Activated T-helper 1 cell treated with Interleukin-2 at 50 U/mL for 16 hours (primary cell): ENCODE measurements at places on chromosomes 6 and 20.

GRCh38 chr6:37047689-37048402 lies 42.4 kb downstream of the FGD2 start:
- DNase-seq: no peak

DNA sequence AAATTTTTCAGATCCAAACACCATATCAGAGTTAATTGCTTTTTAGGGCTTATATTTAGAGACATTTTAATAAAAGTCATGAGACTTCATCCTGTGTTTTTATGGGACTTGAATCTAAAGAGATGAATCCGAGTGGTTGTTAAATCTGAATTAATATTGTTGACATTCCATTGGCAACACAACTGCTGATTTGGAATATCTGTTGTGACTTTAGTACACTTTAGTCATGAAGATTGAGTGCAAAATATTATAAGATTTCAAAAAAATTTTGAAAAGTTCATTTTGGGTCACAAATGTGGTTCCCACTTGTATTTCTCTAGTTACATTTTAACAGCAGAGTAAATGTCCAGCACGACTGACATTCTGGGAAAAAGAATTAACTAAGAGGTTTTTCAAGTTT lies 442.7 kb upstream of the HSF2 start:
- DNase-seq: no peak

- DNase-seq: no peak
These were observed 39.4 kb downstream of the ZBTB46 start for GRCh38 chr20:63791497-63792156.

GRCh38 chr6:42125231-42125630 lies 17.2 kb downstream of the C6orf132 start:
- no peak for DNase-seq

- DNase-seq: no peak
These were observed 100.0 kb downstream of the SLC35B3 start for GRCh38 chr6:8335381-8335780.

DNA sequence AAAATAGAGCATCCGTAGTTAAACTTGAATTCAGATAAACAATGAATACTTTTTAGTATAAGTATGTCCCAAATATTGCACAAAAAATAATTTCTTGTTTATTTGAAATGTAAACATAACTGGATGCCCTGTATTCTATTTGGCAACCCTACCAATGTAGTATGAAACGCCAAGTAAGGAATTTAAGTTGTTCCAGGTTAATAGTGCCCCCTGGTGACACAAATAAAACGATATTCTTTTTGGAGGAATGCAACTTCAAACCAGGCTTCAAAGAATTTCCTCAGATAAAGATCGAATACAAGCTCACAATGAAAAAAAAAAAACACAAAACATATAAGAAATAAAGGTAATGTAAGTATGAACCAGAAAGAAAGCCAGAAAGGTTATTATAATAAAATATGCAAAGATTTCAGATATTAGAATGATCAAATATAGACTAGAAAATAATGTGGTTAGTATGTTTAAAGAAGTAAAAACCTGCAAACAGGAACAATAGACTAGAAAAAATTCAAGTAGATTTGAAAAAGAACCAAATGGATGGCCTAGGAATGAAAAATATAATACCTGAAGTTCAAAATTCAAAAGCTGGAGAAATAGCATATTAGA lies 18.4 kb upstream of the AKAP7 start:
- DNase-seq: no peak

- no peak for DNase-seq
These were observed 88.6 kb downstream of the ERMARD start for GRCh38 chr6:169839898-169840631.

DNA sequence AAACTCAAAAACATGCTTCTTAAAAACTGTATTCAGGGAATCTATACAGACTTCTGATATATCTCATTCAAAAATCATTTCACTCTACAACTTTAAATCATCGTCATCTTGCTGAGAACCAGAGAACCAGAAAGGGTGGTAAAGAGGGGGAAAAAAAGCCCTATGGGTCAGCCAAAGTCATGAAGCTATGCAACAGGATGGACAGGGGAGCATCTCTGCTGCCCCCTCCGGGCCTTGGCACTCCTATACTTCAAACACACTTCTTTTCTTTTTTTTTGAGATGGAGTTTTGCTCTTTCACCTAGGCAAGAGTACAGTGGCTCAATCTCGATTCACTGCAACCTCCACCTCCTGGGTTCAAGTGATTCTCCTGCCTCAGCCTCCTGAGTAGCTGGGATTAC lies 73.5 kb upstream of the NFATC2 start:
- DNase-seq: no peak

DNA sequence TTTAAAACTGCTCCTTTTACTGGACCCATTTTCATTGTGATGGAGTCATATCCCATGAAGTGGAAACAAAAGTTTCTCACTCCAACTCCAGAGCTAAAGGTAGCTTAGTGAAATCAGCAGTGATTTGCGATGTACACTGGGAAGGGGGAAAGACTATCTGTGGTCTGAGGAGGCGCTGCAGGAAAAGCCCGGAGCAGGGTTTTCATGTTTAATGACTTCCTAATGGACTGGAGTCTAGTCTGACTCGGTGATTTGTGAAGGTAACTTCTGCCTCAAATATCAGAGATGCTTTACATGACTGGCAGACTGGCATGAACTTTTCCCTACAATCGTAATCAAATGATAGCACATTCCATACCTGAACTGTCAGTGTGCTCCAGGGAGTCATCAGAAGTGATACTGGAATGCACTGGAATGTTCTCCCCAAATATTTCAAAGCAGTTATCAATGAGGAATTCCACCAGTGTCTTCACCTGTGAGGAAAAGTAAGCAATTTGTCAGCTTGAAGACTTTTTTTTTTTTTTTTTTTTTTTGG lies 7.0 kb downstream of the TAGAP start:
- no peak for DNase-seq

DNA sequence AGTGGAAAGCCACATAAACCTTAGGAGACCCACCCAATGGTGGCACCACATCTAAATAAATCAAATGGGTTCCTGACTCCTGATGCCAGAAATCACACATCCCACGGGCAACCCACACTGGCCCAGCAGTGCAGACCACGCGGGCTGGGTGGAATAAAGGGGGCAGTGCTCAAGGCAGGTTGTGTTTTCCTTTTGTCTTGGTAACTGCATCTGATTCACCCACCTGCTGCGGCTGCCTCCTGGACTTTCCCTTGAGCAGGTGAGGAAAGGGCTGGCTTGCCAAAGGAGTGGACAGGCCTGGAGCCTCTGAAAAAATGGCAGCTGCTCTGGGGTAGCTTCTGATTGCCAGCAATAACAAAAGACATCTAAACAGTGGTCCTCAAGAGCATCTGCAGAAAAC lies 119.5 kb upstream of the KCNK16 start:
- DNase-seq: no peak

GRCh38 chr6:83868639-83869038 lies 9.2 kb downstream of the CYB5R4 start:
- DNase-seq: no peak

DNA sequence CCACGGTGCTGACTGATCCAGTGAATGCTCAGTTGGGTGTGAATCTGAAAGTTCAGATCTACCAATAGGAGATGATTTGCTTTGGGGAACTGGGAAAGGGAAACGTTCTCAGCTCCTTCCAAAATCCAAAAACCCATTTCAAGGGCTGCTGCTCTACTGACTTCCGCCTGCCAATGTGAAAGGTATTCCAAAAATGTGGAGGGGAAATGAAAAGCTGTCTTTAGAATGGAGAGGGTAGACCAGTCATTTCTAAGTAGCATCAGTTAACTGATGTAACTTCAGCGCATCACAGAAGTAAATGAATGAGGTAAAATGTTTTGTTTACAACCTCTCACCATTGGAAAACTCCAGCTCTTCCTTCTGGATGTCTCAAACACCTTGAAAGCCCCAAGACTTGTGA lies 19.6 kb upstream of the EYA2 start:
- DNase-seq: no peak

DNA sequence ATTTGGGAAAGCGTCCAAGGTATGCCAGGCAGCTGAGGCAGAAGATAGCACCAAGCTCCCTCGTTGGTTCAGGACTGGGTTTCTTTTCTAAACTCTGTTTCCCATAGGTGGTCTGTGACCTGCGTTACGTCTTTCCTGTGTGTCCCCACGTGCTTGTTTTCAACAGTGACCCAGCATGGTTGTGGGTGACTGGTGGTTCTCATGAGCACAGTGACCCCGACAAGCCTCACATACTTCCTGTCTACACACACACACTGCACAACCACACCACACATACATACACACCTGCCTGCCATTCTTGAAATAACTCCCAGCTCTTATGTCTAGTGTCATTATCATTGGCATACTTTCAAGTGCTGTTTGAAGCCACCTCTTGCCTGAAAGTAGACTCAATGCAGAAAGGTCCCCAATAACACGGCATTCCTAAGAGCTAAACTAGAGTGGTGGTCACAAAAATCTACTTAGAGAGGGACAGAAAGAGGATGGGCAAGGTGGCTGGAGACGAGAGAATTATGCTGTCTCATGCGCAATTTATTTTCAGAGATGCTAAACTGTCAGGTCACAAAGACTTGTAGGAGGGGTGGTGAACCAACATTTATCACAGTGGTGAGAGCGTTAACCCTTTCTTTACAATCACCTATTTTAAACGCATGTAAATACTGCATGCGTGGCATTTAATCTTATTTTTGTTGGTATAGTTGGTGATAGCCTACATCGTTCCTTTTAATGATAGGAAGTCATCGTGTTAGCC lies 66.7 kb downstream of the GCNT2 start:
- no peak for DNase-seq

DNA sequence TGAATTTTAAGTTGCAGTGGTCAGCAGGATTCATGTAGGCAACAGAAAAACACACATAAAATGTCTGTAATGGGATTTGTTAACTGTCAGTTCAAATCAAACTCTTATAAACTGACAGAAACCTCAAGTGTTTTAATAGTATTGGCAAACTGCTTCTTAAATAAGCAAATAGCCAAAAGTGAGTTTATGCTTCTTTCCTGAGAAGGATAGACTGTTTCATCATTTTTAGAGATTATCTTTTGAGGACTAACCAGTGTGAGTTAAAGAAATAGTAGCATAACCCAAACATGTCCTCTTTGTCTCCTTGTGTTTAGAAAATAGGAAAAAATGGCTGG lies 68.0 kb downstream of the AIG1 start:
- no peak for DNase-seq
